ENCODE measurements at places on chromosomes 6 and 20.
A peak's percentile ranks its signal among the peaks of the same experiment; 100 is the strongest.

DNA sequence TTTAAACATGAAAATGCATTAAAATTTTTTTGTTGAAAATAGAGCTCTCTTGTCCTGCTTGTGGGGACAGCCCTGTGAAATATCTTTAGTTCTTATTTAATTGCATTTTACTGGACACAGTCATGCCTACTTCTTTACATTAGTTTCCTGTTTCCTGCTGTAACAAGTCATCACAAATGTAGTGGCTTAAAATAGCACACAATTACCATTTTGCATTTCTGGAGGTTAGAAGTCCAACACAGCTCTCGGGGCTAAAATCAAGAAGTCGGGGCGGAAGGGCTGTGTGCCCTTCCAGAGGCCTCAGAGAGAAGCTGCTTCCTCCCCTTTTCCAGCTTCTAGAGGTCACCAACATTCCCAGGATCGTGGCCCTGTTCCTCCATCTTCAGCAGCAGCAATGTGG is 29.4 kb downstream of the PNLDC1 start:
- peak; percentile 37 for DNase-seq

DNA sequence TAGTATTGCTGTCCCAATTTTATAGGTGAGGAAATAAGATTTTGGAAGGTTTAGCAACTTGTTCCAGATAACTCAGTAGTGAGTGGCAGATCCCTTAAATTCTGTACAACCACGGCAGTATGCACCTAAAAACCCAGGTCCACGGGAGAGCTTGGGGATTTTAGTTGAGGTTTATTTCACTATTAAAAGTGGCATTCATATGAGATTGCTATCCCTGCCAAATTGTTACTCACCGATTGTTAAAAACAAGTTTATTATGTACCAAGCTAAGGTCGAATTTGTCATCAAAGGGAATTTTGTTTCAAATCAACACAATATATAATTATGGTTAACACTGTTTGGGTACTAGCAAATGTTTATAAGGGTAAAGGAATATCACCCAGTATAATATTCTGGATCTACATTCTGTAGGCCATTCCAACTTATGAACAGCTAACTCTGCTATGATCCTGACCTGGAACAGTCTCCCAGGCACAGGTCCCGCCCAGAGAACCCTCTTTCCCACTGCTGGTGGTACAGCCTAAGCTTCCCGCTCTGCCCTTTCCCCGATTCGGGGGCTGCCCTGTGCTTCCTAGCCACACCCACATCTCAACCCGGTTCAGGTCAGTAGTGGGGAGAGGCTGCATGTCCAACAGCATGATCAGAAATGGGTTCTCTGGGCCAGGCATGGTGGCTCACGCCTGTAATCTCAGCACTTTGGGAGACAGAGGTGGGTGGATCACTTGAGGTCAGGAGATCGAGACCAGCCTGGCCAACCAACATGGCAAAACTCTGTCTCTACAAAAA is 24.9 kb downstream of the GPLD1 start:
- no peak for DNase-seq

DNA sequence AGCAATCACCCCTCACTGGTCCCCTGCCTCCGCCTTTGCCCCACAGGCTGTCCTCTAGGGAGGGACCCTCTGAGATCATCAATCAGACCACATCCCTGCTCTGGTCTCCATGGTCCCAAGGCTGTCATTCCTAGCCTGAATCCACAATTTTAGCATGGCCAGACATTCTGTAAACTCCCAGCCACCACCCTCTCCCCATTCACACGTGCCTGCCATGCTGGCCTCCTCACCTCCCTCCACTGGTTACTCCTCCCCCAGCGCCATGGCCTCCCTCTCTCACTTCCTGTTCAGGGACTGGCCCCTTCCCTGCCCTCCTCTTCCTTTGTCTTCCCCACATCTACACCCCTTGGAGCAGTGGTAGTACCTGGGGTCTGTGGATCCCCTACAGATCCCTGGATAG is 150.7 kb upstream of the MLN start:
- no peak for DNase-seq

- DNase-seq: no peak
Observed at GRCh38 chr6:113642001-113642713, 215.0 kb upstream of the MARCKS start.

GRCh38 chr6:78810146-78810545 is 57.2 kb upstream of the IRAK1BP1 start:
- DNase-seq: peak; percentile 85

- DNase-seq: no peak
Observed at GRCh38 chr20:24622856-24623255, 153.4 kb downstream of the SYNDIG1 start.

Data from epithelial cell of esophagus (primary cell).